ENCODE measurements at places on chromosomes 12 and 14.

- DNase-seq = peak; percentile 69
Measured at GRCh38 chr12:559208-559905, 99.6 kb downstream of the B4GALNT3 start.

- DNase-seq = peak; percentile 92
Measured at GRCh38 chr12:42284876-42285275, 41.0 kb downstream of the ZCRB1 start.

- DNase-seq = no peak
Measured at GRCh38 chr12:1660304-1661187, 30.3 kb upstream of the ADIPOR2 start.

GRCh38 chr14:57811998-57812546 is 53.8 kb downstream of the SLC35F4 start:
- no peak for DNase-seq

DNA sequence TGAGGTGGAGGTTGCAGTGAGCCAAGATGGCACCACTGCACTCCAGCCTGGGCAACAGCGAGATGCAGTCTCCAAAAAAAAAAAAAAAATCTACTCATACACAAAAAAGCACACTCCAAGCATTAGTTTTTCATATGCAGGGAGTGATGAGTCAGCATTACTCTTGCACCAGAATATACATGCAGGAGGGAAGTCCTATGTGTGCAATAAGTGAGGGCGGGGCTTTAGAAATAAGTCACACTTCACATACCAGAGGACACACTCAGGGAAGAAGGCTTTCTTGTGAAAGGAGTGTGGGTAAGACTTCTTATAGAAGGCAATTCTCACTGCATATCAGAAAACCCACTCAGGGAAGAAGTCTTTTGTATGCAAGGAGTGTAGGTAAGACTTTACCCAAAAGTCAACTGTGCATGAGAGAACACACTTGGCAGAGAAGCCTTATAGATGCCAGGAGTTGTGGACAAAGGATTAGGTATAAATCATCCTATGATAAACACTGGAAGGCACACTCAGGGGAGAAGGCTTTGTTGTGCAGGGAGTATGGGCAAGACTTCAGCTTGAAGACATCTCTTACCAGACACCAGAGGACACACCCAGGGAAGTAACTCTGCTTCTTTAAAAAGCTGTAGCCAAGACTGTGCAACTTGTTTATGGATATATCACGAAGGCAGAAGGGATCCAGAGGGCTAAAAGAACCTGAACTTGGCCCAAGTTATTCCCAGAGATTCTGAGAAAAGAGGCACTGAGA is 50.5 kb downstream of the ATF7 start:
- peak; percentile 43 for DNase-seq

- no peak for DNase-seq
Measured at GRCh38 chr14:105168093-105168420, 519 bp downstream of the JAG2 start.

GRCh38 chr12:124739953-124740561 is 123.6 kb downstream of the SCARB1 start:
- peak; percentile 74 for DNase-seq
